Right ventricle myocardium inferior (tissue), 1 donor: ENCODE measurements at places on chromosomes 2 and 18. TPM values are rescaled to one million over a fixed set of nuclear protein-coding genes. Genes with fewer than 3 reads are reported as not detected.

LYPD1 gene
- total RNA-seq: not detected

SPC25 gene
- total RNA-seq: 0.60 TPM

WDCP gene
- total RNA-seq: 8.1 TPM

DUSP2 gene
- total RNA-seq: 1.3 TPM

NEURL3 gene
- total RNA-seq: 0.14 TPM

RAB6C gene
- 0.16 TPM for total RNA-seq

OST4 gene
- total RNA-seq: 411 TPM

FAM98A gene
- total RNA-seq: 88.0 TPM

HSBP1L1 gene
- 12.5 TPM for total RNA-seq

CDK5R2 gene
- not detected for total RNA-seq

TUBA3E gene
- total RNA-seq: 80.0 TPM

RBBP8 gene
- 5.1 TPM for total RNA-seq
